C1 segment of cervical spinal cord (tissue), 14 donors: ENCODE measurements at places on chromosomes 7 and 10.

- DNase-seq: no peak
These were observed 1407.5 kb upstream of the LRRTM3 start for GRCh38 chr10:65518379-65518778.

DNA sequence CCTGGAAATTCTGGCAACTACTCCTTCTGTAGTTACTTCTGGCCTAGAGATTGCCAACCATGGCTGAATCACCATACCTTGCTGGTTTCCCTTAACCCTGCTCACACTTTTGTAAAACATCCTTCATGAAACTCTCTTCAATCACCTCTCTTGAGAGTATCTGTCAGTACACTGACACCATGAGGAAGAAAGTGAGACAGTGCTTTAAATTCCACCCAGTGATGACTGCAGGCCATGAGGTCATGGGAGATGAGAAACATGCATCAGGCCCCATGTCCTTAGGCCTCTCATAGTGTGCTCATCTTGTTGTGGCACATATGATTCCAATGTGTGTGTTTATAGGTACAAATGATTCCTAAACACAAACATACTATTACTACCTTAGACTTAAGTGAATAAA lies 24.6 kb upstream of the NAMPT start:
- DNase-seq: no peak

DNA sequence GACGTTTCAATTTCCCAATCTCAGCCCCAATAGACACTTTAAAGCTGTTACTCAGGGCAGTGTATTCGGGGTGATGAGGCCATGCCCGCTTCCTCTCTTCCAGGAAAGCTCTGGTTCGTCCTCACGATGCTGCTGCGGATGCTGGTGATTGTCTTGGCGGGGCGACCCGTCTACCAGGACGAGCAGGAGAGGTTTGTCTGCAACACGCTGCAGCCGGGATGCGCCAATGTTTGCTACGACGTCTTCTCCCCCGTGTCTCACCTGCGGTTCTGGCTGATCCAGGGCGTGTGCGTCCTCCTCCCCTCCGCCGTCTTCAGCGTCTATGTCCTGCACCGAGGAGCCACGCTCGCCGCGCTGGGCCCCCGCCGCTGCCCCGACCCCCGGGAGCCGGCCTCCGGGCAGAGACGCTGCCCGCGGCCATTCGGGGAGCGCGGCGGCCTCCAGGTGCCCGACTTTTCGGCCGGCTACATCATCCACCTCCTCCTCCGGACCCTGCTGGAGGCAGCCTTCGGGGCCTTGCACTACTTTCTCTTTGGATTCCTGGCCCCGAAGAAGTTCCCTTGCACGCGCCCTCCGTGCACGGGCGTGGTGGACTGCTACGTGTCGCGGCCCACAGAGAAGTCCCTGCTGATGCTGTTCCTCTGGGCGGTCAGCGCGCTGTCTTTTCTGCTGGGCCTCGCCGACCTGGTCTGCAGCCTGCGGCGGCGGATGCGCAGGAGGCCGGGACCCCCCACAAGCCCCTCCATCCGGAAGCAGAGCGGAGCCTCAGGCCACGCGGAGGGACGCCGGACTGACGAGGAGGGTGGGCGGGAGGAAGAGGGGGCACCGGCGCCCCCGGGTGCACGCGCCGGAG lies 2.6 kb downstream of the GJD4 start:
- no peak for DNase-seq

GRCh38 chr10:90644165-90644564 lies 213.7 kb downstream of the HTR7 start:
- no peak for DNase-seq

DNA sequence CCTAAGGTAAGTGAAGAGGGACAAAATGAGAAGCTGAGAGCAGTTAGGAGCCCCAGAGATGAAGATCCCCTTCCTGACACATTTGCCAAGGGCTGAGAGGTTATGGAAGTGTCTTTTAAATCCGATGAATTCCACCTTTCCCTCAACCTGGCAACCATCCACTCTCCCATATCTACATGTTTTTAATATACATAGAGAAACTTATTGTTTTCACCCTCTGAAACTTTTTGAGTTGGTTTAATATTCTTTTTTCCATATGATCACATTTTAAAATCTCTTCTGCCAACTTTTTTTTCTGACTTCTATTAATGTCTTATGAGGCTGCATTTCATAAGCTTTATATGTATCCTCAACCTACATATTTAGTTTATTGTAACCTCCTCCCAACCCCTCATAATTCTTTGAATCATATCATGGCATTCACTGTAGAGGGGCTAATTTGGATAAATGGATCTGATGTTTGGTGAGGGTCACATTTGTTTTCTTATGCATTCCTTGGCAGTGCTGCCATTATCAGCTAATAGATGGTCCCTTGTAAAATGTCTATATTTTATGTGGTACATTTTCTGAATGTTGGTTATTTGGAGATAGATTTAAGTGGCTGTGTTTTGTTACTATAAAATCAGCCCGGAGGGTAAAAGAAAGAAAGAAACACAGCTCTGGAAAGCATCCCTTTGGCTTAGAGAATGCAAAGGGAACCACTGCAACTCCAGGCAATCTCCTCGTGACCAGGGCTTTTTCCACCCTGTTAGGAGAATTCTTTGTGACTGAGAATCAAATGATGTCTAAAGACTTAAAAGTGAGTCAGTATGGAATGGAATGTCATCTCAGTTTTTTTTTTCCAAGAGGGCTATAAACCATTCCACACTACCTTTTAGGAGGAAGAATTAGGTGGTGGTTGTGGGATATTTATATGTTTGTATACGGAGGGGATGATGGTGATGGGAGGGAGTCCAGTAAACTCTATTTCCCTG lies 334.4 kb downstream of the SUGCT start:
- DNase-seq: no peak

GRCh38 chr7:53022893-53023292 lies 12.5 kb upstream of the POM121L12 start:
- DNase-seq: no peak

DNA sequence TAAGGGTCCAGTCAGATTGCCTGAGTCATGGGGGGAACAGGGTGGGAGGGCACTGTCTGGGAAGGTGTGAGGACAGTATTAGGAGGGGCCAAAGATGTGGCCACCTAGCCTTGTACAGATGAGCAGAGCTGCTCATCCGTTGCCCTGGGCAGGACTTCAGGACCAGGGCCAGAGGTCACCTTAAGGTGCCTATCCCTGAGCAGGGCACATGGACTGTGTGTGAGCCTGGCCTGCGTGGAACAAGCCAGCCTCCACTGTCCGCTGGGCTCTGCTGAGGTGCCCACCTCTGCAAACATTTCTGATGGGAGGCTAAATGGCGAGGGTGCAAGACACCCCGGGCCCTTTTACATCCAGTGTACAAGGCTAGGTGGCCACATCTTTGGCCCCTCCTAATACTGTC lies 3.4 kb upstream of the OPN1SW start:
- DNase-seq: no peak

DNA sequence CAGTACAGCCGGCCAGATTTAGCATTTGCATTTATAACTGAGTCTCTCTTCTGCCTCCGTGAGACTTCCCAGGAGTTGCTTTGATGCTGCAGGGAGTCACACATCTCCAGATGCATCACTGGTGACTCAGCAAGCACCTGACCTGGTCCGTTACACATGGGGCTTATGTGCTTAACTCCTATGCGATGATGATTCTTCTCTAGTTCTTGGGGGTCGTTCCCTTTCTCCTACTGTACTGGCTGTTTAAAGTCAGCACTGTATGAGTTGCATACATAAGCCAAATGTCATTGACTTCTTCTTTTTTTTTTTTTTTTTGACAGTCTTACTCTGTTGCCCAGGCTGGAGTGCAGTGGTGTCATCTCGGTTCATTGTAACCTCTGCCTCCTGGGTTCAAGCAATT lies 13.0 kb upstream of the AKR1E2 start:
- no peak for DNase-seq

DNA sequence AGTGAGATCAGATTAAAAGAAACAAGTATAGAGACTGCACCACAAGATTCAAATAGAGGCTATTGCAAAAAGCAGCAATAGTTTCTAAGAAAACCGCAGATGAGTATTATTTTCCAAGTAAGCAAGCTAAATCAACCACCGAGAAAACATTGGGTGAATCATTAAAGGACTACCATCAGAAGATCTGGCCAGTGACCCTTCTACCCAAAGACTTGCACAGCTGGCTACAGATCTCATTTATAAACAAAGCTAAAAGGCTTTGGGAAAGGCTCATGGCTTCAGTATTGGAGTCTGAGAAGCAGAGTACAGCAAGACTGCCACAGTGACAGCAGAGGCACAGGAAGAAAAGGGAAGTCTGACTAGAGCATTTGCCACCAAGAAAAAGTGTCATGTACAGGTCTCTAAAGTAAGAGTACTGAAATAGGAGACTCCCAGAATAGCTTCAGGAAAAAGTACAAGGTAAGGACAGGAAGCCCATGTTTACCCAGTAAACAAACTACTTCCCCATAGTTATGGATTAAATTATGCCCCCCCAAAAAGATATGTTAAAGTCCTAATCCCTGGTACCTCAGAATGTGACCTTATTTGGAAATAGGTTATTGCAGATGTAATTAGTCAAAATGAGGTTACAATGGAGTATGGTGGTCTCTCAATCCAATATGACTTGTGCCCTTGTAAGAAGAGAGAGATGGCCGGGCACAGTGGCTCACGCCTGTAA lies 19.0 kb downstream of the STEAP1 start:
- no peak for DNase-seq

- no peak for DNase-seq
These were observed 170.7 kb downstream of the HDAC9 start for GRCh38 chr7:18666107-18666728.

DNA sequence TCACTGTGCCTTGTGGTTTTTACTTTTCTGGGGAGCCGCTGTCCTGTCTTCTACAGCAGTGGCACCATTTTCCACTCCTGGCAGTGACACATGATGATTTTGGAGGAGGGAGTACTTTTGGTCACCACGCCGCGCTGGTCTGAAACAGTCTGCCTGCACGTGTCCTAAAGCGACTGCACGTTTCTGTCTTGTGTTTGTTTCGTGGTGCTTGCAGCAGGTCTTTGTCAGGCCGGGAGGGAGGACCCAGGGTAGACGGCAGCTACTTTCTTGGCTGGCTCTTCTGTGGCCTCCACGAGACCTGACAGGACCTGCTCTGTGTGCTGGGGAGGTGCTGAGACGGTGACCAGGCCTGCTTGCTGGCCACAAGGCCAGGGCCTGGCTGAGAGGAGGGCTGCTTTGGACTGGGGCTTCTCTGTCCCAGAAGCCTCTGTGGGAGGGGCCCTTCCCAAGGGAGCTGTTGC lies 82.0 kb downstream of the GLRX3 start:
- no peak for DNase-seq

DNA sequence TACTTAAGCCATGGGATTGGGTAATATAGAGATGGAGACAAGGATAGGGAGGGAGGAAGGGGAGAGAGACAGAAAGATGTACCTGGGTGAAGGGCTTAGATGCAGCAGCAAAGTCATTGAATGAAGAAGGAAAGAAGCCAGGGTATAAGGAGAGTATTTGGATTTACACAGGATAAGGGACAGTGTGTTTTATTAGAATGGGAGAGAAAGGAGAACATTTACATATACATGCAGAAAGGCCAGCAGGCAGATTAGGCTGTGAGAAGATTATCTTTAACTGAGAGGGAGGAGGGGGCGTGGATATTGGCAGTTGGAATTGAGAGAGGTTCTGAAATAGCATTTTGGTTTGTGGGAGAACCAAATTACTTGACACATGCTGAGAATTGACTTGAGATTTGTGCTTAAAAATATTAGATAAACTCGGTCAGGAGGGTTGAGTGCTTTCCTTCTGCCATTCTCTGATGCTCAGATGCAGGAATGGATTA lies 161.5 kb upstream of the ZNF804B start:
- DNase-seq: no peak

GRCh38 chr7:77738871-77739270 lies 42.6 kb downstream of the RSBN1L start:
- DNase-seq: no peak

DNA sequence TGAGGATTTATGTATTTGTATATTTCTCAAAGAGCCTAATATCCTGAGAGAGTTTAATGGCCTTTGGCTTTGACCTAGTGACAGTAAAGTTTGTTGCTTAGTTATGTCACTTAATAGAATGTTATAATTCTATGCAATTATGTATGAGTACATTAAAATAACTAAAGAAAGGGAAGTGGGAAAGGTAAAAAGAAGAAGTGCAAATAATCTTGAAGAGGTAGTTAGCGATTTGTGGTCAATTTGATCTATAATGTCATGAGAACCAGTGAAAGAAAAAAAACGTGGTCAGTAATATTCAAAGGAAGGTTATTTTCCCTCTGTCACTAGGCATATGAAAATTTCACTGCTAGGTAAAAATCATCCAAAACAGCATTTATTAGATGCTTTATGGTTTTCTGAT lies 143.4 kb upstream of the LSM8 start:
- no peak for DNase-seq

- DNase-seq: no peak
These were observed 1.8 kb upstream of the PPIF start for GRCh38 chr10:79345241-79346011.

DNA sequence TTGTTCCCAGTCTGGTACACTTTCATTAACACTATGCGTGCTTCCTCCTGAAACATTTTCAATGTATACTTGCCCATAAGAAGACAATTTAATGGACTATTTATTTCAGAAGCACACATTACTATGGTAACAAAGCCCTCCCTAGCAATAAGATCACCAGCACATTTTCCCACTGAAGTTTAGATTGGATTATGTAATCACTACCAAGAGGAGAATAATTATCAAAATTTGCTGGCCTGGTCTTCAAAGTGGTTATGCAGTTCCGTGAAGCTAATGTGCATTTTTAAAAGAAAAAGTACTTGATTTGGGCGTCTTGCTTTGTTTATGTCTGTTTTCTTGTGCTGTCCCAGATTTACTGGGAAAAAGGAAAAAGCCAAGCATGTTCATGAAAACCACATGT lies 61.9 kb downstream of the AP3M1 start:
- no peak for DNase-seq

DNA sequence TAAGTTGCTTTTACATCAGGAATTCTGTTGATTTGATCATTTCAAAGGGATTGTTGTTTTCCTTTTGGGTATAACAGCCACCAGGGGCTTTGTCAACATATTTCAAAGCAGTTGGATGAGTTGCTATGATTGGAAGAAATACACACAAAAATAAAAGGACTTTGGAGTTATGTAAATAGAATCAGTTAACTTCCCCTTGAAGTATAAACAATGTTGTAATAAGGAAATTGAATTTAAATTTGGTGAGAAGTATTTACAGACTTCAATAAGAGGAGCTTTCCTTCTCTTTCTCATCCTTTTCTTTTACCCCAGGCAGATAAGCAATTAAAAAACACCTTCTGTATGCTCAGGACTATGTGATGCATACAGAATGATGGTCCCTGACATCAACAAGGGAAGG lies 199.7 kb downstream of the LHFPL3 start:
- no peak for DNase-seq
